Fibroblast of lung (primary cell): ENCODE measurements at places on chromosomes 12 and 14. TPM values are rescaled to one million over a fixed set of nuclear protein-coding genes. Genes with fewer than 3 reads are reported as not detected.

DNA sequence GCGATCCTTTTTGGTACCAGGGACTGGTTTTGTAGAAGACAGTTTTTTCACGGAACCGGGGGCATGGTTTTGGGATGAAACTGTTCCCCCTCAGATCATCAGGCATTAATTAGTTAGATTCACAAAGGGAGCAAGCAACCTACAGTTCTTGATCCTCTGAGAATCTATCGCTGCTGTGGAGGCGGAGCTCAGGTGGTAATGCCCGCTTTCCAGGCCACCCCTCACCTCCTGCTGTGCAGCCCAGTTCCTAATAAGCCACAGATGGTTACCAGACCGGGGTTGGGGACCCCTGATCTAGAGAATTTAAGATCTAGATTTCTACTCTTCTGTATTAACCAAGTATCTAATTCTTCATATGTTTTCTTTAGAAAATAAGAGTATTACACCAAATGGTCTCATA, 4.8 kb downstream of the ARHGAP5 start:
- DNase-seq = no peak

- DNase-seq = no peak
Observed at GRCh38 chr14:98819867-98820206, 452.2 kb downstream of the BCL11B start.

The RPGRIP1 gene
- total RNA-seq = under 0.01 TPM in 1 of 2 replicates, not detected in the other

DNA sequence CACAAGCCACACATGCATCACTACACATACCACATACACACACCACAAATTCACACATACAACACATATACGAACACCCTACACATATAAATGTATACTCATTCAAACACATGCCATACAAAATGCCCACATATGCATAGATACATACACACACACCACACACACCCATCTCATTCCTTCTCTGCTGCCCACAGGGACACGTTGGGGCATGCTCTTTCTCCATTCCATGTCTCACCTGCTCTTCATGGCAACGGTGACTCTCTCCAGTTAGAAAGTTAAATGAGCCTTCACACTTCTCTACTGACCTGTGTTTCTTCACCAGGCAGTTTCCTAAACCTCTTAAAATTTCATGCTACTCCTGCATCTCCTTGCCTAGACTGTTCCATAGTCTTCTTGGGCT, 1194.8 kb downstream of the BCL11B start:
- DNase-seq = no peak

- peak; percentile 76 for DNase-seq
Observed at GRCh38 chr12:130787445-130788410, 51.3 kb downstream of the STX2 start.

The METTL1 gene
- 3.5 and 6.4 TPM in 2 replicates for total RNA-seq

The MFAP5 gene
- total RNA-seq = 1.3 and 9.0 TPM in 2 replicates

- peak; percentile 64 for DNase-seq
Observed at GRCh38 chr14:103118018-103118662, 5.1 kb upstream of the TNFAIP2 start.

DNA sequence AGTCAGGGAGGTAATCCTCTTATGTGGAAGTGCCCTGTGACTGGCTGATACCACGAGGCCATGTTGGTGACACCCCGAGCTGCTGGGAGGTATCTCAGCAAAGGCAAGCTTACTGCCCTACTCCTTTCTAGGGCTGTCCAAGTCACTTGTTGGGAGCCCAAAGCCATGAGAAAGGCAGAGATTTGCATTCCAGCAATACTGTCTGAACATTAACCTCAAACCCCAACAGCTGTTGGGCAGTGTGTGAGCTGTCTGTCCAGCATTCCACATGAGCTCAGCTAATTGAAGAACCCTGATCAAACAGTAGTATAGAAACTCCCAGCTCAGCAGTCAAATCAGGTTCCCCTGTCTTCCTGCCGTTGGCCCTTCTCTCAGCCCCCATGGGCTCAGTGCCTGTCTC, 9.2 kb downstream of the ABHD4 start:
- DNase-seq = no peak

DNA sequence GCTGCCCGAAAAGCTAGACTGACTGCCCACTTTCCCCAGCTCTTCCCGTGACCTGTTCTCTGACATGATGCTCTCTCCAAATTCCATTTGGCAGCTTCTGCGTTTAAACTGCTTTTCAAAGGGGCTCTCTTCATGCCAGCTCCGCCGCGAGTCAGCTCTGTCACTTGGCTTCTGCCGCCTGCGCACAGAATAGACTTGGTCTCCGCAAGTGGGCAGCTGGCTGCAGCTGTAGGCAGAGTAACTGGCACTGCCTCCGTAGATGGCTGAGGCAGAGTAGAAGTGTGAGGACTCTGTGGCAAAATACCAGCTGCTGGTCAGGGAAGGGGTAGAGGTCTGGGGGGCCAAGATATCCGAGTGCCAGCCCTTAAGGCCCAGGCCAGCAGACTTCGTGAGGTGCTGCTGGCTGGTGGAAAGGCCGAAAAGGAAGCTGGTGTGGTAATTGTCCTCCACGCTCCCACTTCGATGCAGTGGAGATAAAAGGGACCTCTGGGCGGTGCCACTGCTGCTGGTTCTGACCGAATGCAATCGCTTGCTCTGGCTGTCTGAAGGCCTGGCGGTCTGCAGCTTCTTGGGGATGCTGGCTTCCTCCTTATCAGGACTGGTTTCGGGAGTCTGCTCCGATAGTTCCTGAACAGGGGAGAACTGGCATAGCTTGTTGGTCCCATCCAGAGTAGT, 85.7 kb downstream of the DUSP16 start:
- no peak for DNase-seq

The CYP27B1 gene
- under 0.01 and 0.17 TPM in 2 replicates for total RNA-seq

The B4GALNT1 gene
- 0.51 and 2.3 TPM in 2 replicates for total RNA-seq

DNA sequence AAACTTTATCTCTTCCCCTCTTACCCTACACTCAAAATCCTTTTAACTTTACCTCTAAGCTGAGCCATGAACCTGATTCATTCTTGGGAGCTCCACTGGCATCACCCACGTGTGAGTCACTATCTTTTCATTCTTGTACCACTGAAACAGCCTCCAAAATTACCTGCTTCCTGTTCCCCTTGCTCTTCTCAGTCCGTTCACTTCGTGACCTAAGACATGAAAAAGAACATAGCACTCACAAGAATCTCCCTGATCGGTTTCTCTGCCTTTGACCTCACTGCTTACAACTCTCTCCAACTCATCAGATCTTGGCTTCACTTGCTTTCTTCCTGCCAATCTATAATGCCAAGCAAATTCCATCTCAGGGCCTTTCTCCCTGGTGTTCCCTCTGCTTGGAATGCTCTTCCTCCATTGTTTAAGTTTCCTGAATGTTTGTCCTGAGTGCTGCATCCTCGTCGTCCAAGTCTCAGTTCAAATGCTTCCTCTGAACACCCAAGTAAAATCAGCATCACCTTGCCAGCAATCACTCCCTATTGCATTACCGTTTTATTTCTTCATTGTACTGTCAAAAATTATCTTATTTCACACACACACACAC, 9.2 kb downstream of the GLIPR1 start:
- peak; percentile 75 for DNase-seq

- DNase-seq = no peak
Observed at GRCh38 chr12:12474471-12474928, 88.2 kb downstream of the DUSP16 start.

- DNase-seq = peak; percentile 44
Observed at GRCh38 chr12:3641428-3642018, 111.4 kb downstream of the CRACR2A start.

DNA sequence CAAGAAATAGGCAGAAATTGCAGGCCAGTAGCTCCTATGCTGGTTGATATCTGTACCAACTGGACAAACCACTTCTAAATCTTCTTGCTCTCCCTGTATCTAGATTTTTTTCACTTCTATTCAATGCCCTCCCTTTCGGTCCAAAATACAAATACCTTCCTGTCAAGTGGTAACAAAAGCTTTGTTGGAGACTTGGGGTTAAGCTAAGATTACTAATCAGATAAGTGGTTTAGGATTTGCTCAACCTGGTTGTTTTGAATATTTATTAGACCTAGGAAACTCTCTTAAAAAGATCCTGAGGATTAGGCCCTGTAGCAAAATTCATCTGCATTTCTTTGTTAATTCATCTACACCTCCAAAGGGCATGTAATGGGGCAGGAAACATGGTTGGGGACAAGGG, 410.1 kb downstream of the NAV3 start:
- no peak for DNase-seq

- no peak for DNase-seq
Observed at GRCh38 chr12:47207829-47208248, 128.1 kb upstream of the AMIGO2 start.

GRCh38 chr14:100384819-100385813, 62.0 kb downstream of the SLC25A47 start:
- DNase-seq = peak; percentile 84

- peak; percentile 98 for DNase-seq
Observed at GRCh38 chr12:112122823-112123690, 2.3 kb upstream of the TRAFD1 start.

The LMNTD1 gene
- not detected in 2 replicates for total RNA-seq

DNA sequence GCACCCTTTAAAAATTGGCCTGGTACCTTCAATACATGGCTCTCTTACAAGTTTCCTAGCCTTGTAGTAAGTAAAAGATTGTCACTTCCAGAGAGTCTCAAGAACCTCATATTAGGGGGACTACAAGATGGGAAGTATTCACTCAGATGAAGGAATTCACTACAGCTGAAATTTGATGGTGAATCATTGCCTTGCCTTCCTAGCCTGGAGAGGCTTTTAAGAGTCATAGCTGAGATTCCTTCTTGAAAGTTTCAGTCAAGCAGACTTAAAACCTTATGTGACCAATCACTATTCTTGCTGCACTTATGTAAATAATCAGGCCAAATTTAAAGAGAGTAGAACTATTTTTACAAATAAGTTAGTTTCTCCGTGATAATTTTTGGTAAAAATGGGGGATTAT, 451.6 kb downstream of the TRHDE start:
- DNase-seq = peak; percentile 2

- DNase-seq = no peak
Observed at GRCh38 chr12:113457185-113457584, 14.5 kb downstream of the LHX5 start.

The TSPAN8 gene
- under 0.01 and 0.17 TPM in 2 replicates for total RNA-seq

- peak; percentile 89 for DNase-seq
Observed at GRCh38 chr12:110316861-110317260, 35.8 kb downstream of the ATP2A2 start.

The DNAJC22 gene
- 4.6 and 4.8 TPM in 2 replicates for total RNA-seq

DNA sequence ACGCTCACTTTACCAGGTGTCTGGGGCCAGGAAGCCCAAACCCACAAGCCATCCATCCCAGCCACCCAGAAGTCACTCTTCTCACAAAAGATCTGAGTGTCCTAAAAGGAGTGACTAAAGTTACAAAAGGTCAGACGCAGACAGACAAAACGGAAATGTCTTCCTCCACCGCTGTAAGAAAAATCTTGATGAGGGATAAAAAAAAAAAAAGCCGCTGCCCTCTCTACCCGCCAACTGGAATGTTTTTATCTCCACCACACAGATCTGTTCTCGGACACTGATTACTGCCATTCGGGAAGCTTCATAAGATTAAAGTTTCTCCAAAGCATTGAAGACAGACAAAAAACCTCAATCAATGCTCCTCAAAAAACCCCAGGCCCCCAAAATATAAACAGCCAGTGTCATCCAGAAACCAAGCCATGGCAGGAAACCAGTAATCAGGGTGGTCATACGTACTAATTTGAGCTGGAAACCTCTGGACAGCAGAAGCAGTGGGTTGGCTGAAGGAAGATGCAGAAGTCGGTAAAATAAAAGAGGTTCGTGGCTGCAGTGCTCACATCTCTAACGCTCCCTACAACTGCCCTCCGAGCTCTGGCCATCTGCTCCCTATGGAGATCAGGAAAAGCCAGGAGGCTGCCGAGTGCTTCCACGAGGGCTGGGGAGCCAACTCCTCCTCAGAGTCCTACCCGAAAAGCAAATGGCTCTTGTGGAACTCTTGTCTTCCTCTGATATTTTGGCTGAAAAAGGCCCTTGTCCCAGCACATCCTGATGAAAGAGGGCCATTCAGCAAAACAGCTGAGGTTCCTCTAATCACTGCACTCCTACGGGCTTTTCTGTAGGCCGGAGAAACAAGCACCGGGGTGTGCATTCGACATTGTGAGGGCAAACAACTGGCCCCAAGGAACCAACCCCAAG, 30.3 kb downstream of the SSH1 start:
- peak; percentile 51 for DNase-seq

- peak; percentile 87 for DNase-seq
Observed at GRCh38 chr12:26198742-26199141, 3.4 kb downstream of the SSPN start.

GRCh38 chr12:55908726-55909512, 18.8 kb downstream of the PYM1 start:
- no peak for DNase-seq

DNA sequence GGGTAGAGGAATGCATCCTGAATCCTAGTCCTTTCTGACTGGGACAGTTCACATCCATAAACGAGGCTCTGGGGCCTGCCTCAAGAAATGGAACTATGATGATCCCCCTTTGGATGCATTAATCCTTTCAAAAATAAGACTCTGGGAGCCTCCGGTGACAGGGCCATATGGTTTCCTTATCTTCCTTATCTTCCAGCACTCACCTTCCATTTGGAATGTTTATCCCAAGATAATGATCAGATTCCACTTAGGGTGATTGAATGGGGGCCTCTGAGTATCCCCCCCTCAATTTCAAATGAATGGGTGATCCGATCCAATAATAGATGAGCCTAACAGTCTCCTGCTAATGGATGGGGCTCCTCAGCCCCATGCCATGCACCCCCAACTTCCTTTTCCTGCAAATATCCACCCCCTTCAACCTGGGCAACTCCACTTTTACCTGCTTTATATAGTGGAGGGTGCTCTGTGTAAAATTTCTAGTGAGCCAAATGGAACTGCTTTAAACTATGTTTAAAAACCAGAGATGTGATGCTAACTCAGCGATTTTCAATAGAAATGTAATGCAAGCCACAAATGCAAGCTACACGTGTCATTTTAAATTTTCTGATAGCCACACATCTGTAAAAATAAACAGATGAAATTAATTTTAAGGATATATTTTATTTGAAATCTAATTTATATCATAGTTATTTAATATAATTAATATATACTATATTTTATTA, 157.8 kb downstream of the ZFP36L1 start:
- DNase-seq = no peak

The PMEL gene
- 0.26 and 0.50 TPM in 2 replicates for total RNA-seq

DNA sequence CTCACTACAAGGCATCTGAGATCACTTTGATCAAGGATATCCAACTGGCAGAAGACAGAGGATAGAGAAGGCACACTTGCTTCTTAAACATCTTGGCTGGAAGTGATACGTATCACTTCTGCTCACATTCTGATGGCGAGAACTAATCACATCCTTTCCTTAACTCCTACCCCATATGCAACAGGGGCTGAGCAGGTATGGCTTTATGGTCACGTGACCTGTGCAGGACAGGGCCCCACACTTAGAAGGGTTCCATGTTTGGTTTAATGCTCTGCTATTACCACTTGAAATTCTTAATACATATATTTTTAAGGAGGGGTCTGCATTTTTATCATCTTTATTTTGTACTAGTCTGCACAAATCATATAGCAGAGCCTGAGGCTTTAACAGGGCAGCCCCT, 177.3 kb downstream of the SLC15A5 start:
- no peak for DNase-seq

DNA sequence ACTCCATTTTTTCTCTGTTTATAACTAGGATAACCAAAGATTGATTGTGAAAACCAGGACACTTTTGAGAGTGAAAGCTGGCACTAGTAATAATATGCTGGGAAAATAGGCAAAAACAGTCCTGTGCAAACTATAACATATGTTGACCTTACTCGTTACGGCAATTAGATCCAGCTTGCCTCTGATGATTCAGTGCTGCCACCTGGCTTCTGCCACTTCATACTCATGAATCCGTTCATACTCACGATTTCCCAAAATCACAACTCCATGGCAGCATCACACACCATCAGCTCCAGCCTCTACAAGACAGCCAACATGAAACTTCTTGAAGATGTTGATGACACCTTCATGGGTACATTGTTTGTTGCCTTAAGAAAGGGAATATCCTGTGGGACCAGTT, 49.1 kb upstream of the CAND1 start:
- peak; percentile 3 for DNase-seq
